ENCODE measurements at places on chromosomes 11 and 22.

DNA sequence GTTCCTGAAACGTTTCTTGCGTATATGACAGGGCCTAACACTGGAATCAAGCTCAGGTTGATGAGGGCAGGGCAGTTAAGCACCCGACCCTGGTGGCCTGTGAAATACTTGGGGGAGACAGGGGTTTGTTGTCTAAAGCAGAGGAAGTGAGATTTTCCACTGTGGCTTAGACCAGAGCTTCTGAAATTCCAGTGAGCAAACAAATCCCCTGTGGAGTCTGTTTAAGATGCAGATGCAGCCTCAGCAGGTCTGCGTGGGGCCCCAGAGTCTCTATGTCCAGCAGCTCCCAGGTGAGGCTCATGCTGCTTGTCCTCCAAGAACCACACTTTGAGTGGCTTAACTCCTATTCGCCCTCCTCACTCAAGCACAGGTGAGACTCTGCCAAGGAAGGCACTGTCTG, 39.1 kb upstream of the PRAME start:
- no peak for DNase-seq

DNA sequence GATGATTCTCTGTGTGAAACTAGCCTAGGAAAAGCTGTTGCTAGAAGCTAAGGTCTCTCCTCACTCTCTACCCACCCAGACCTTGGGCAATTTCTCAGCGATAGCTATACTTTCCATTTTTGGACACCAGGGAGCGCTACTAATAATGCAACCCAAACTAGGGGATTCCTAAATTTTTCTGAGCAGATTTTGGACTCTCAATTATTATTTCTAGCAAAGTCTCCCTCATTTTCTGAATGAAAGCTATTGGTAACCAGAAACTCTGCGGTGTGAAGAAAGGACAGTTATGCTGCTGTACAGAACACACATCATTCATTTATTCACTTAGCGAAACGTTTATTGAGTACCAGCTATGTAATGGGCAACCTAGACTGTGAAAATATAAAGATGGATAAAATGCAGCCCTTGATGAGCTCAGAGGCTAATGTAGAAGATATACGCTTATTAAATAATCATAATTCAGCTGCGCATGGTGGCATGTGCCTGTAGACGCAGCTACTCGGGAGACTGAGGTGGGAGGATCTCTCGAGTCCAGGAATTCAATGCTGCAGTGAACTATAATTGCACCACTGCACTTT, 6.1 kb upstream of the STIM1 start:
- peak; percentile 35 for DNase-seq

- DNase-seq, result peak; percentile 82
These were observed 22.8 kb downstream of the MRPL16 start for GRCh38 chr11:59787816-59788215.

- DNase-seq, result no peak
These were observed 314.5 kb upstream of the CCDC90B start for GRCh38 chr11:83600661-83601060.

GRCh38 chr22:27242917-27243589, 558.5 kb downstream of the MN1 start:
- peak; percentile 71 for DNase-seq

DNA sequence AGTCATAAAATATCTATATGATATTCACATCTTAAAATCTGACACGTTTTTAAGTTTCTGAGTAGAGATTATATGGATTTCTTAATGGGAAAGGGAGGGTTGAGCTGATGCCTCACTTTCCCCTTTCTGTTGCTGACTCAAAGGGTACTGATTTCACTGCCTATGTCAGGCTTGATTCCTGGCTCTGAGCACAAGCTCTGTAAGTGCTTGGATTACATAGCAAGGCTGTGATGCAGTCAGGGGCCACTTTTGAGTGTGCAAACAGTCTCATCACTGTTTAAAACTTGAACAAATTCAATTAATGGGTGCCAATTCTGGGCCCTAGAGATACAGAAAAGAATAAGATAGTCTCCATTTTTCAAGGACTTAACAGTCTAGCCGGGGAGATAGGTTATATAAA, 14.4 kb downstream of the ATXN10 start:
- DNase-seq, result peak; percentile 17

GRCh38 chr11:46265764-46266163, 11.7 kb upstream of the CREB3L1 start:
- no peak for DNase-seq

DNA sequence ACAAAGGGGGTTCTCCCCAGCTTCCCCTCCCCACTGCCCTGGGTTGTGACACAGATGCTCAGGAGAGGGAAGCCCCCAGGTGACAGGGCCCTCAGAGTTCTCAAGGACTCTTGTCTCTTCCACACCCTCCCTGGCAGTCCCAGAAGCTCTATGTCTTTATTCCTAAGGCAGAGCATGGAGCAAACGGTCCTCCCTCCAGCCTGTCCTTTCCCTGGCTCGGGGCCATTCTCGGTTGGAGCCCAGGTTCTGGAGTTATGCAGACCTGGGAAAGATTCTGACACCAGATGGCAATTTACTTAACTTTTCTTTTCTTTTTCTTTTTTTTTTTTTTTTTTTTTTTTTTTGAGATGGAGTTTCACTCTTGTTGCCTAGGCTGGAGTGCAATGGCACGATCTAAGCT, 186.6 kb downstream of the CEP164 start:
- no peak for DNase-seq

DNA sequence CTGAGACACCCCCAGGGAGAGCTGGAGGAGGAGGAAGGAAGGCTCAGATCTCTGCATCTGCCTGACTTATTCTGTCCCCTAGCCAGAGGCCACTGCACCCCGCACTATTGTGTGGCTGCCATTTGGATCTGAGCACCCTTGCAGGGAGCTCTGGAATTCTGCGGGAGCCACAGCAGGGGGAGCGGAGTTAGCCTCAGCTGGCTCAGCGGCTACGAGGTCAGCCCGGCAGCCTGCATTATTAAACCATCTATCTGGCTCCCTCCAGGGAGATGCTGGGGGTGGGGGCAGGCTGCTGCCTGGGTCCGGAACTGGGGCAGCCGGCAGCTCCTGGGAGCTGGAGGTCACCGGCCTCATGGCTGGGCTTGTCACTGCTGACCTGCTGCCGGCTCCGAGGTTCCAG, 6.5 kb upstream of the ELFN2 start:
- no peak for DNase-seq

GRCh38 chr11:69233744-69234570, 60.0 kb upstream of the MYEOV start:
- DNase-seq, result no peak

GRCh38 chr11:61509043-61510029, 787 bp downstream of the LRRC10B start:
- peak; percentile 72 for DNase-seq

- DNase-seq, result no peak
These were observed 56.4 kb upstream of the BARX2 start for GRCh38 chr11:129319201-129319600.

DNA sequence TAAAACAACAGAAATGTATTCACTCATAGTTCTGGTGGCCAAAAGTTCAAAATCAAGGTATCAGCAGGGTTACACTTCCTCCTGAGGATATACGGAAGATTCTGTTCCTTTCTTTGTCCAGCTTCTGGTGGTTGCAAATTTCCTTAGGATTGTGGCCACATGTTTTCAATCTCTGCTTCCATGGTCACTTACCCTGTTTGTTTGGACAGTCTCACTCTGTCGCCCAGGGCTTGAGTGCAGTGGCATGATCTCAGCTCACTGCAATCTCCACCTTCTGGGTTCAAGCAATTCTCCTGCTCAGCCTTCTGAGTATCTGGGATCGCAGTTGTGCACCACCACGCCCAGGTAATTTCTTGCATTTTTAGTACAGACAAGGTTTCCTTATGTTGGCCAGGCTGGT, 534.3 kb downstream of the KCNA4 start:
- DNase-seq, result no peak

DNA sequence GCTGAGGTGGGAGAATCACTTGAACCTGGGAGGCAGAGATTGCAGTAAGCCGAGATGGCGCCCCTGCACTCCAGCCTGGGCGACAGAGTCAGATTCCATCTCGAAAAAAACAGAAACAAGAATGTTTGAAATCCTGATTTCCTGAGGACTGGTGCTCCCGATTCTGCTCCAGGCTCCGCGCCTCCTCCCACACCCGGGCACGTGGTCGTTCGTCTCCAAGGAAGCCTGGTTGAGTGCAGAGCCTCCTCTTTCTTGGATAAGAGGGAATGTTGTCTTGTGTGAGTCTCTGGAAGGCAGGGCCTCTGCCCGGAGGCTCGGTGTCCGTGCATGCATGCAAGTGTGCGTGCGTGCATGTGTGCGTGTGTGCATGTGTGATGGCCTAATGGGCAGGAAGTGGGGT, 30.1 kb downstream of the BRSK2 start:
- no peak for DNase-seq

GRCh38 chr22:32870474-32870873, 69.0 kb downstream of the TIMP3 start:
- no peak for DNase-seq

DNA sequence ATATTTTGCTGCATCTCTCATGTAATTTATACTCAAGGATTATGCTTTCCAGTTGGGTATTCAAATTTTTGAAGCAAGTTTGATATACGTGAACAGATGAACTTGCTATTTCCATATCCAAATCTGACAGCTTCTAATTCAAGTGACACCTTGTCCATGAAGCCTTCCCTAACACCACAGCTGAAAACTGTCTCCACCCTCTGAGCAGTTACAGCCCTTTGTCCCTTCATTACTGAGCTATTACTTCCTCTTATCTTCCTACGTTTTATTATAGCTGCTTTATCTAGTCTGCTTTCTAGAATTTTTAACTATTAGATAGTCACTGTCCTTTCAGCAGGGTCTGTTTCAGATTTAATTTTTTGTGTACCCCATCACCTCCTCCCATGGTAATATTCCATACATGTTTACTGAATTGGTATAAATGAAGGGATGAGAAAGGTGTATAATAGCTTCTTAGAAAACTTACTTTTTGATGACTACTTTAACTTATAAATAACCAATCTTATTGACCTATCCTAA, 13.3 kb upstream of the PRSS23 start:
- no peak for DNase-seq

DNA sequence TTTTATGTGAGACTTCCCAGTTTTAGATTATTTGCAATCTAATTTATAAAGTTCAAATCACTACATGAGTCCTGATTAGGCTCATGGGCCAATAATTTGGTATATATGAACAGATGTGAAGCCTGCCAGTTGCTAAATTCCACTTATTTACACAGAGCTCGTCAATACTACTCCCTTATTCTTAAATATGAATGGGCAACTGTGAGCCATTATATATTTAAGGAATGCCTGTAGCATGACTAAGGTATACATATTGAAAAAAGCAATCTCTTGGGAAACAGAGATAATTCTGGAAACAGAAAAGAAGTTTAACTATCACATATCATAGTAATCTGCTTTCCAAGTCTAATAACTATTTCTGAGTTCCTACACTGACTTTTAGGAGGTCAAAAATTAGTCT, 27.0 kb downstream of the RBMXL2 start:
- peak; percentile 13 for DNase-seq

- DNase-seq, result no peak
These were observed 1476.5 kb downstream of the TBC1D22A start for GRCh38 chr22:48238966-48239365.

DNA sequence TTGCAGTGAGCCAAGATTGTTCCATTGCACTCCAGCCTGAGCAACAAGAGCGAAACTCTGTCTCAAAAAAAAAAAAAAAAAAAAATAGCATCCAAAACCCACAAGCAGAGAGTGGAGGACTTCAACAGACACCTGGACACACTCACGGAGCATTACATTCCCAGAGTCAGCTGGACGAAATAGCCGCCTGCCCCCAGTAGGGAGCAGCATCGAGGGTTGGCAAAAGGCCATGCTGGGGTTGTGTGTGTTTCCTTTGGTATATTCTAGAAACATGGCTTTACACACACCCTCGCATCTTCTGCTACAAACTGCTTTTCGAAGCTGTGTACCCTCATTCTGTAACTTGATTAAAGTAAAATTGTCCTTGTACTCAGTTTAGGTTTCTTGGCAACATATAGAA, 5.3 kb downstream of the ADA2 start:
- DNase-seq, result no peak

DNA sequence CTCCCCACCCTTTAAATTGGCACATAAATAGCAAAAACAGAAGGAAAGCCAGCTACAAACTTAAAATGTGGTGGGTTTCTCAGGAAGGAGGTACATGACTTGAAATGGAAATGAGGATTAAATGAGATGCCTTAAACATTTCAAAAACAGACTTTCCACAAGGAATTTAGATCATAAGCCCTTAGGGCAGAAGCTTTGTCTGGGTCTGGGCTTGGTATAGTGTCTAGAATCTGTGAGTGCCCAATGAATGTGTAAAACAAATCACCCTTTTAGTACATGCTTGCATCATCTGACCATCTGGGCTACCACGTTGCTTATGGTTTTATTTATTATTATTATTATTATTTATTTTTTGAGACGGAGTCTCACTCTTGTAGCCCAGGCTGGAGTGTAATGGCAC, 37.1 kb upstream of the CREB3L1 start:
- DNase-seq, result no peak

DNA sequence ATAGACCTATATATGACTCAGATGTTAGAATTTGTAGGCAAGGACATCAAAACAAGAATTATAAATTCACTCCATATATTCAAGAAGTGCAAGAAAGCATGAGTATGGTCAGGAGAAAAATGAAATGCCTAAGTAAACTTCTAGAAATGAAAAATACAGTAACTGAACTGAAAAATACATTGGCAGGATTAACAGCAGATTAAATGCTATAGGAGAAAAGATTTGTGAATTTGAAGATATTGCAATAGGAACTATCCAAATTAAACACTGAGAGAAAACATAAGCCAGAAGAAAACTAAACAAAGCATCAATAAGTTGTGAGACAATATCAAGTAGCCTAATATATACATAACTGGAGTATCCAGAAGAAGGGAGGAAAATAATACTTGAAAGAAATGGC, 46.6 kb upstream of the TMEM45B start:
- no peak for DNase-seq

DNA sequence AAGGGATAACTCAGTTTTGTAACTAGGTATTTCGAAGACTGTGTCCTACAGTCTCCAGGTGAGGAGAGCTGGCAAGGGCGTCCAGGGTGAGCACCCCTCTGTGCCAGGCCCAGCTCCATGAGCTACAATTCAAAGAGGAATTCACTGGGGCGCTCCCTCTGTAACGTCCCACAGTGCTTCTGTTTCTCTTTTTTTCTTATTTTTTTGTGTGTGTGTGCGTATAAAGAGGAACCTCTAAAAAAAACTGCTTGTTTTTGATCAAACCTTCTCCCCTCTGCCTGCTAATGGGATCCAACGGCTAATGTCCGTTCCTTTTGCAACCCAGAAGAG, 17.1 kb downstream of the ASCC2 start:
- no peak for DNase-seq

- peak; percentile 21 for DNase-seq
These were observed 1.0 kb downstream of the CUL5 start for GRCh38 chr11:108009497-108010370.

DNA sequence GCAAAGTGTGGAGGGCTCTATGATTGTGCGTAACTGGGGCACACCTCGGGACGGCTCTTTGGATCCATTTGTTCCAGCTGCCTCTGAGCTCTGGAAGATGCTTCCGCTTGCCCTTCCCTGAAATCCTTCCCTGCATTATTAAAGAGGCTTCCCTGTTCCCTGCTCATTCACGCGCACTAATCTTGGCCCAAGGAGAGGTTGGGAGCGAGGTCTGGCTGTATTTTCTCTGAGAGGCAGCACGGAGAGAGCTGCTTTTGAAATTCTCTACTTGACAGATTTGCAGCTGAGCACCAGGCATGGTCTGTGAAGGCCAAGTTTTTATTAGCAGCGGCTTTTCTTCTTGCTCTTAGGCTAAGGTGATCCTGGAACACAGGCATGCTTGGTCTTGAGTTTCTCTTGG, 94.8 kb upstream of the NTM start:
- no peak for DNase-seq

Data from bronchial epithelial cell (primary cell).